Fibroblast of the aortic adventitia (primary cell): ENCODE measurements at places on chromosomes 5 and 9.

DNA sequence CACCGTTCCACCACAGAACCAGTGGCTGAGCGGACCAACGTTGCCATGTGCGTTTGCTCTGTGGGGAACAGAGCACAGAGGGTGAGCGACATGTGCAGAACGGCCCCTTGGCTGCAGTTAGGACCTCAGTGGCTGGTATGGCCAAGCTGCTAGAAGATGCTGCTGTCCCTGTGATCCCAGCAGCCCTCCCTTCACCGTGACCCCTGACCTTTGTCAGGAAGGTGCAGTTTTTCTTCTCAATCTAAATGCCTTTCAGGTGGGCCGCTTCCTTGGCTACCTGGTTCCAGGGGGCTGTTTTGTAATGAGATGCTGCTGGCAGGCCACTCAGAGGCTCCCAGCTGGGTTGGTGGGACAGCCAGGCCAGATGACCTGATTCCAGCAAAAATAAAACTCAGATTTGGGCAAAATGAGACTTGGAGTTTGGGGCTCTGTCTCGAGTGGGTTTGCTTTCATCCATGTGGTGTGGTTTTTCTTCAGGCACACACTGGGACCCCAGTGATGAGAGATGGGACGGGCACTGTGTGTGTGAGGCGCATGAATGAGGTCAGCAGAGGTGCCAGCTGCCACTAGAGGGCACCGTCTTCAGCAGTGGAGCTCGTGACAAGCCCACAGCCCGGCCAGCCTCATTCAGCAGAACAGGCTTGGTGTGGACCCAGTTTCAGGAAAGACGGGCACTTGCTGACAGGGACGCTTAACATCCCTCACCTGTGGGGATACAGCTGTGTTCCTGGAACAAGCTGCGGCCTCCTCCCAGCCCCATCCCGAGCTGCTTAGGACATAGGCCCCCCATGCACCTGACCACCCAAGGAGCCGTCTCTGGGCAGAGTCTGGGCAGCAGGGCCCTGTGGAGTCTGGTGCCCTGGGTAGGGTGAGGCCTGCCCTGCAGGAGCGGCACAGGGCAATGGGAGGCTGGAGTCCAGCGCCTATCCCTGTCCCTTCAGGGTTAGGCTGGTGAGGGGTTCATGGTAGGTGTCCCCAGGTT is 4.1 kb downstream of the MRPS2 start:
- DNase-seq: peak; percentile 57

DNA sequence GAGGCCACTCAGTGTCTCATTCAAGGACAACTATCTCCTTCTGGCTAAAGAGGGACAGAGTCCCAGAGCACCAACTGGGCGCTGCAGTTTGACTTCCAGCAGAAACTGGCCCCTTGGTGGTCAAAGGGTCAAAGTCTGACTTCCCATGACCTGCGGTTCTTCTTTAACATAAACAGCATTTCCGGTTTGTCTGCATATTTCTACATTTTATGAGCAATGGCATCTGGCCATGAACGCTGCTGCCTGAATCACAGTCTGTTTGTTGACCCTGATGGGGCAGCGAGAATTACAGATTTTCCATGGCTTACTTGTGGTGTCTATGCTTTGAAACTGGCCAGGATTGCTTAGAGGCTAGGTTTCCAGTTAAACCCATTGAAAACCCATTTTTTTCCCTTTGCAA is 1.3 kb downstream of the TNFSF15 start:
- peak; percentile 14 for DNase-seq

GRCh38 chr5:37807015-37807414 is 32.8 kb downstream of the GDNF start:
- DNase-seq: no peak

DNA sequence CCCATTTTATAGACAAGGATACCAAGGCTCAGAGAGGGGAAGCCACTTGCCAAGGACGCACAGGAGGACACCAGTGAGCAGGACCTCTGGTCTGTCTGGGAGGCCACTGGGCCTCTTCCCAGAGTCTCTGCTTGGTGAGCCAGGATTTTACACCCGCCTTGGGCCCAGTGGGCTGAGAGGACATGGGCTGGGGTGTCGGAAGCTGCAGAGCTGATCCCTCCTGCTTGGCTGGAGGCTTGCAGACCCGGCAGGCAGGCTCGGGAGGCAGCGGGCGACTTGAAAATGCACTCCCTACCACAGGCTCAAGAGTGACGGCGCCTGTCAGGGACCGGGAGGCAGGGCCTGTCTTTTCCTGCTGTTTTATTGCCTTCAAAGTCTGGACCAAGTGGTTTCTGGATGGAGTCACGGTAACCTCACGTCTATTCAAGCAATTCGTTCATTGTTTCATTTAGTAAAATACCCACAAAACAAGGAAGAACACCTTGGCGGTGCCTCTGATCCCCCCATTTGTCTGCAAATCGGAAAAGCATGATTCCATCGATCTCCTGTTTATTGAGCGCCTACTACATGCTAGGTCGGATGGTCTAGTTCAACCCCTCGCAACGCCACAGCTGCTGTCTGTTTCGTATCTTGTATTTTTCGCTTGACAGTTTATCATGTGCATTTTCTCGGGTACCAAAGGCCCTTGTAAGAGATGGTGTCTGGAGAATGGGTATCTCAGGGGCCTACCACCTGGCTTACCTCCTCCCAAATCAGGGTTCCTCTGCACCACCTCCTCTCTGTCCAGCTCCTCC is 108.1 kb upstream of the IER5L start:
- DNase-seq: no peak

DNA sequence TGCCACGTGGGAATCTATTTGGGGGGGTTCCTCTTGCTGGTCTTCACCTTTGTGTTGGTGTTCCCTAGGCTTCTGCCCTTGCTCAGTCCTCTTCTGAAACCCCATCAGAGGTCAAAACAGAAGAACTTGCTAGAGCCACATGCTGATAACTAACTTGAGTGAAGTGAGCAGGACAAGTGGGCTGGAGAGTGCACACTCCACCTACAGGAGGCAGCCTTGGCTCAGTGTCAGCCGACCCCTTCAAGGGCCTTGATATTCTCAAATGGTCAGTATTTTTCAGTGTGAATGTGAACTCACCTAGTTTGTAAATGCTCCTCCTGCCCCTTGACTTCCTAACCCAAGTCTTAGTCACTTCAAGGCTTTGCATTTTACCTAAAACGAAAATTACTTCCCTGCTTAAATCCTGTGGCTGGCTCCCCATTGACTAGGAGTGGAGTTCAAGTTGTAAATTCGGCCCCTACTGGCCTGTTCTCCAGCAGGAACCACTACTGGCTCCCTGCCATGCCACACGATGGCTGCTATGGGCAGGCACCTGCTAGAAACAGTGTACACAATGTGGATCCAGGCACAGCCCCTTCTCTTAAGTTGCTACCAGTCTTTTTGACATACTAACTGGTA is 3.6 kb upstream of the SLC1A3 start:
- DNase-seq: no peak

- no peak for DNase-seq
These were observed 30.7 kb downstream of the SLC1A3 start for GRCh38 chr5:36637101-36637500.

- peak; percentile 99 for DNase-seq
These were observed 23.0 kb downstream of the FBLL1 start for GRCh38 chr5:168552146-168552545.

DNA sequence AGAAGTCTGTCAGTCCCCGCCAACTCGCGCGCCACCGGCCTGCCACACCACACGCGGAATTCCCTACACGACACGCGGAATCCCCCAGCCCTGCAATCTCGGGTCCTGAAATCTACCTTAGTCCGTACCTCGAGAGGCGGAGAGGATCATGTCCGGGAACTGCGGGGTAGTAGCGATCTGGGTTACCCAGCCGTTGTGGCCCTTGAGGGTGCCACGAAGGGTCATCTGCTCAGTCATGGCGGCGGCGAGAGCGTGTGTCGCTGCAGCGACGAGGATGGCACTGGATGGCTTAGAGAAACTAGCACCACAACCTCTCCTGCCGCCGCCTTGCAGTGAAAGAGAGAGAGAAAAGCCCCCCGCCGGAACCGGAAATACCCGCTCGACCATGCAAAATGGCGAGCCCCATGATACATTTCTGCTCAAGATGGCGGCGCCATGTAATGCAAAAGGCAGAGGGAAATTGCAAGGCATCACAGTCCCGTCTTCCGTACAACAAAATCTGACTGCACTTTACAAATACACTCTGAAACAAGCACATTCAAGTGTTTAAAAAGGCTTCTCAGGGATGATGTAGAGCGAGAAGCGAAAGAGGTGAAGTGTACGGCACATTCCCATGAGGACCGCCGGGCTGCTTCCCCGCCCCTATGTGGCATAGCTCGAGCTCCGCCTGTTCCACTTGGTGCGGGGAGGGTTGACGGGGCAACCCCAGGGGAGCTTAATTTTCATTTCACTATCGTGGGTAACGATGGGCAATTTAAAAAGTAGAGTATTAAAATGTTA is at the start of gene RACK1:
RACK1 (minus strand) TSS at position 343 of the 780 bp plus-strand sequence; CDS start at position 237, 106 bp downstream.
- peak; percentile 91 for DNase-seq

GRCh38 chr9:69081261-69081660 is 45.7 kb downstream of the FXN start:
- no peak for DNase-seq

DNA sequence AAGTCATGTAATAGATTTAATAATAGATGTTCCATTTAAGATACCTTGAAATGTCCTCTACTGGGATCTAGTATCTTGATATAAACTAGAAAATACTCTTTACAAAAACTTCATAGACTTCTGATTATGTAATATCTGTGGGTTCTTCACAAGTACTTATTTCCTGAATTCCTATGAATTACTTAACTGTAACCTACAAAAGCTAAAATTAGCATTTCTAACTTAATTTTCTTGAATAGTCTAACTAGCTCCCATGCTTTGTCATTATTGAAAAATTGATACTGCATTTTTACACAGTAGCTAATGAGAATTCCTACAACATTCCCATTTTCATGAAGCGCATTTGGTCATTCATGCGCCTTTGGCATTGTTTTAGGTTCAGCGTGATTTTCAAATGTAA is 1828.2 kb downstream of the MAT2B start:
- DNase-seq: no peak

GRCh38 chr5:119274767-119275130 is 81.1 kb upstream of the TNFAIP8 start:
- DNase-seq: peak; percentile 77

DNA sequence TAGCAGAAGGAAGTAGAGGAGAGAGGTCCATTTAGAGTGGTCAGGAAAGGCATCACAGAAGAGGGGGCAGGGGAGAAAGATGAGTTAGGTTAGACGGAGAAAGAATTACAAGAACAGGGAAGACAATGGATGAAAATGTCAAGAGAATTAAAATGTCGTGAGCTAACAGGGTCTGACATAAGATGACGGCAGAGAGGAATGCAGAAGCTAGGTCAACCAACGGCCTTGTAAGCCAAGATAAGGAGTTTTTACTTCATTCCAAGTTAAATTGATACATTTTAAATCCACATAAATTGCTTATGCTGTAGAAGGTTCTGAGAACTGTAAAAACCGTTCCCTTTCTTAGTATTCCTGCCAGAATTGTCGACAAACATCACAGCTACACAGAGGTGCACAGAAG is 896.9 kb upstream of the DMAC1 start:
- no peak for DNase-seq

- no peak for DNase-seq
These were observed 258.7 kb upstream of the IRX4 start for GRCh38 chr5:2141254-2142000.

DNA sequence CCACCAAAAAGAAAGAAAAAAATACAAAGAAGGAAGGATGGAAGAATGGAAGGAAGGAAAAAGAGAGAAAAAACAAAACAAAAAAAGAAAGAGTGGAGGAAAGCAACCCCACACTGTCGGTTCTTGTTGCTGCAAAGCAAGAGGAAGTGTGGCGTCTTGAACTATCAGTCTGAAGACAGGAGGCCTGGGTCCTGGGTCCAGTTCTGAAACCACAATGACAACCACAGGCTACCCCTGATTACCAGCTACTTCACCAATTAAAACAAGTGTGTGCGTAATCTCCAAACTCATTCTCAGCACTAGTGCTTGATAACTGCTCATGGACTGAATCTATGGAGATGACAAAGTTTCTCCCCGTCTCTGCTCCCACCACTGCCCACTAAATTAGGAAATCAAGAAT is 93.7 kb downstream of the RASEF start:
- no peak for DNase-seq

GRCh38 chr5:32504989-32505596 is 60.6 kb upstream of the ZFR start:
- DNase-seq: peak; percentile 98

DNA sequence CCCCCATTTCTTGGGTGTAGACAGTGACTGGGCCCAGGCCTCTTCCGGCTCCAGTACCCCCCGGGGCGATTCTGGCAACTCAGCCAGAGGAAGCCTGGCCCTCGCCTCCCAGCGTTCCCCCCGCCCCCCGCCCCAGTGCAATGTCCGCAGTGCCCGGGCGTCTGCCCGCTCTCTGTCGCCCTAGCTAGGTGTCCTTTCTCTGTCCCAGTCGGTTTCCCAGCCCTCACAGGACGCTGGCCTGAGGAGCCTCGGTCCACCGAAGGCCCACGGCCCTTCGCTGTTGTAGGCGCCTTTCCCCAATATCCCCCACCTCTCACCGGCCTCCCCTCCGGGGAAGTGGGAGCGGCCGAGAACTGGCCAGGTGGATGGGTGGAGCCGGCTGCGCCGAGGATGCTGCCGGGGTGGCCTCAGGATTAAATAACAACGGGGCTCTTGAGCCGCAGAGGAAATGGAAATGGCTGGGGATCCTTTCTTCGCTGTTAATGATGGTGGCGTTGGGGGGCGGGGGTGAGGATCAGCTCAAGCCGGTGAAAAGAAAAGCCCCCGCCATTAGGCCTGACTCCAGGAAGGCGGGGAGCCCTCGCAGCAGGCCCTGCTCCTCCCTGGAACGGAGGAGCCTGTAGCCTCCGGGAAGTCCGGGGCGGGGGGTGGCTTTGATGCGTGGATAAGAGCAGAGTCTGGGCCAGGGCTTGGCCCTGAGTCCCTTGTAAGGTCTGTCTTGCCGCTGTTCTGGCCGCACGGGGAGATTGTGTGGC is 1.1 kb upstream of the SPRY4 start:
- peak; percentile 61 for DNase-seq

GRCh38 chr9:117987945-117988344 is 283.7 kb downstream of the TLR4 start:
- no peak for DNase-seq

DNA sequence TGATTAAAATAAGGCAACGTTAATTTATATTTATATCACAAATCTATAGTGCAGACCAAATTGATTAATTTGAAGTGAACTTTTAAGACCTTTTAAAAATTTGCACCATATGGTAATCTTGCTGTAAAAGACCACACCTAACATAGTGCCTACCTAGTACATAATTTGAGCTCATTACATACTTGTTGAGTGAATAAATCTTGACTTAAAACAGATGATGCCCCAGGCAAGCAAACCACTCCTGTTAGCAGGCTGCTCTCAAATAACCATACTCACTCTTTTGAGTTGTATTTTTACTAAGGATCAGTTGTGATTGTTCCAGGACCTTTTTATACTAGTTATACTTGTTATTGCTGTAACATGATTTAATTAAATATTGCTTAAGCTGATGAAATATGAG is 27.2 kb downstream of the CMYA5 start:
- DNase-seq: no peak

GRCh38 chr9:122261469-122261881 is 3.2 kb downstream of the RBM18 start:
- peak; percentile 91 for DNase-seq
